ENCODE measurements at places on chromosomes 3 and 15.

DNA sequence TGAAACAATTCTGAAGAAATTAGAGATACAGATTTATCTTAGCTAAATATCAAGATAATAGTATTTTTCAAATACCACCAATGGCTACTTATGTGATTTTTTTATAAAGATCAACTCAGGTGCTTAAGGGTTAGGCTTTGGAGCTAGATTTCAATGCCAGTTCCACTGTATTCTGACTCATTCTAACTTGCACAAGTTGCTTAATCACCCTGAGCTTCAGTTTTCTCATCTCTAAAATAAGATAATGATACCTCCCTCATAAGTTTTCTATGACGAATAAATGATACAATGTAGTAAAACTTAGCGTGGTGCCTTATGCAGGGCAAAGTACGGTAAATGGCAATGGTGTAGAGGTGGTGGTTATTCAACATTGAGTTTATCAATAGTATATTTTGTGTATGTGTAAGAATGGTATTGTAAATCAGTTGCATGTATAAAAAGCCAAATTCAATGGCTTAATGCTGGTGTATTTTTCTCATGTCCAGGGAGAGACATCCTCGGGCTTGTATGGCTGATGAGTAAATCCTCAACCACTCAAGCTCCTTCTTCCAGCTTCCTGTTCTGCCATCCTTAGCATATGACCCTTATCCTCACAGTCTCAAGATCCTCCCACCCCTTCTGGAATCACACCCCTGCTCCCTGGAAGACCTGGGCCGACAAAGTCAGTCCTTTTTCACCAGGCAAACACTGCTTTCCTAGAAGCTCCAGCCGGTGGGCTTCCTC is 505.9 kb upstream of the CFAP20DC start:
- no peak for DNase-seq

- DNase-seq, result no peak
Measured at GRCh38 chr15:85723960-85724945, 70.5 kb downstream of the KLHL25 start.

DNA sequence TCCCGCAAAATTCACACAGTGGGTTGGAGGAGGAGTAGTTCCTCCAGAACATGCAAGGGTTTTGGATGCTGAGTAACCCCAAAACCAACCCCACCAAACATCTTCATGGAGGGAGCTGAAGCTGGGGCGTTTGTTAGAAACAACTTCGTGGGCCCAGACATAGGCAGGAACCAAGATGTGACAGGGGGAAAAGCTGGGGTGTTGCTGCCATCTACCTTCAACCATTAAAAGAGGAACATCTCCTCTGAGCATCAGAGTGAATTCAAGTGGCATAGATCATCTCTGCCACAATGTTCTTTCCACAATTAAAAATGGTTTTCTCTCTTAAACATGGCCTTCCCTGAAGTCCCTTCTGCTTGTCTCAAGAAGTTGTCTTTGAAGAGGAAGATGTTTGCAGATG is 20.5 kb downstream of the SIDT1 start:
- DNase-seq, result no peak

DNA sequence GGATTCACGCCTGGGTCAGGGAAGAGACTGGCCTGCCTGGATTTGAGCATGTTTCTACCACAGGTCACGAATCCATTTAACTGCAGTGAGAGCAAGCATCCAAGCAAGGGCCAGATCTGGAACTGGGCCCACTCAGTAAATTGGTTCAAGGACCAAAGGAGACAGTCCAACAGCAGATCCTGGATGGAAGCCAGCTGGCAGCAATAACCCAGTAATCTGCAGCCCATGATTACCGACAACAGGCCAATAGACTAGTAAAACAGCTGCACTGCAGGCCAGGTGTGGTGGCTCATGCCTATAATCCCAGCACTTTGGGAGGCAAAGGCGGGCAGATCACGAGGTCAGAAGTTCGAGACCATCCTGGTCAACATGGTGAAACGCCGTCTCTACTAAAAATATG is 11.8 kb downstream of the SAMD7 start:
- no peak for DNase-seq

GRCh38 chr3:61667383-61667782 is 106.0 kb downstream of the PTPRG start:
- peak; percentile 42 for DNase-seq

DNA sequence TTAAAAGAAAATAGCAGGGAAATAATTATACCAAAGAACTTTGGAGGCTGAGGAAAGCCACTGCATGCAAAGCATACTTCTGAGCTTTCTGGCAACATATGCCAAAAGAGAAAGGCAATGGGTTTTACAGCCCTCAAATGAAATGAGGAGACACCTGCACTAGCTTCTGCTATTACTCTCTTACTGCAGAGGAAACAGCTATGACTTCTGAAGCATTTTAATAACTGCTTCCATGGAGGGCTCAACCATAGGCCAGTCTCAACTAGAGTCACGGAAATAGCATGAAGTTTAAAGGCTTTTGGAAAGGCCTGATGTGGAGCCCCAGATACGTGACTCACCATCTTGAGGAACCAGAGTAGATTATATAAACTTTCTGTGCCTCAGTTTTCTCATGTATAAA is 114.8 kb downstream of the OXNAD1 start:
- DNase-seq, result no peak

DNA sequence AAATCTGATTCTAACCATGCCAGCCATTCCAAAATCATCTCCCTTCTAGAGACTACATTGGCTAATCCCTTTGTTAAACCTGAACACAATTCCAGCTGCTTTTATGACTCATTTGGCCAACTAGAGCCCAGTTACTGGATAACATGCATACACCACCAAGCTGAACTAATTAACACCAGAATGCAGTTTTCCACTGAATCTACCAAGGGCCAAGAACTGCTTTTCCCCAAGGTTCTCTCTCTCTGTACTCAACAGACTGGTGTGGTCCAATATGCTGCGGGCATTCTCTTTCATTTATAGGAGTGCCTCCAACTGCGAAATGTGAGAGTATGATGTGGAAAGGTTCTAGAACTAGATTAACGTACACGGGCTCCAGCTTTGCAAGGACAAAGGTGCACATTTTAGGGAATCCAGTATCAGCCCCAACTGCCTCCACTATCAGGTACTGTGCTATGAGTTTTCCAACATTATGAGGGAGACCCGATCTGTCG is 1.5 kb downstream of the CHSY1 start:
- peak; percentile 88 for DNase-seq

- DNase-seq, result no peak
Measured at GRCh38 chr3:158625881-158626280, 18.4 kb upstream of the GFM1 start.

DNA sequence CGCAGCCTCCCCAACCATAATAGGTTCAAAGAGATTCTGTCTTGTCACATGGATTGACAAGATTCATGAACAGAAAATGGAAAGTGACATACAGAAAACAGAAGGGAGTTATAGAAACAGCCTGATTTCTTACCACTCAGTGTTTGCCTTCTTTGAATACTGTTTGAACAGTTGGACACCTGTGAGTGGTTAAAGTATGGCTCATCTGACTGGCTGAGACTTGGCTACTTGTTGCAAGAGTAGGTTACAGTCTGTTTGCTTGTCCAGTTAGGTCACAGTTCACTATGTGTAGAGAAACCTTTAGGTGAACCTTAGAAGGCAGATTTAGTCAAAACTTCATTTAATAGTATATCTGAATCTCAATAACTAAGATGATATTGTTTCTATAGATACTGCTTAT is 1003.9 kb upstream of the EPHA6 start:
- DNase-seq, result no peak

GRCh38 chr15:81331600-81331999 is 7.7 kb upstream of the STARD5 start:
- DNase-seq, result no peak

DNA sequence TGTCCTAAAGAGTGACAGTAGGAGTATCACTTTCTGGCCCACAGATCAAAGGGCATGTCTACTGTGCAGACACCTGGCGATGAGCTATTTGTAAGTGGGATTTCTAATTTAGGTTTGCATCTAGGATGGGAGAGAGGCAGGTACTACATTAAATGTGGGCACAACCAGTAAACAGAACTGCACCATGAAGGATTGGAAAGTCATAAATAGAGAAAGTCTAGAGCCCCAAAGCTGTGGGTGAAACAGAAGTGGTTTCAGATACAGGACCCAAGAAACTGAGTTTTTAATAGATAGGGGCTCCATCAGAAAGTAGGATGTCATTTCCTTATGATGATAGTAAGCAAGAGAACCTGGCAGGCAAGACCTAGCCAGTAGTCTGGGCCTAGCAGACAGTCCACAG is 35.2 kb upstream of the SPPL2A start:
- no peak for DNase-seq

DNA sequence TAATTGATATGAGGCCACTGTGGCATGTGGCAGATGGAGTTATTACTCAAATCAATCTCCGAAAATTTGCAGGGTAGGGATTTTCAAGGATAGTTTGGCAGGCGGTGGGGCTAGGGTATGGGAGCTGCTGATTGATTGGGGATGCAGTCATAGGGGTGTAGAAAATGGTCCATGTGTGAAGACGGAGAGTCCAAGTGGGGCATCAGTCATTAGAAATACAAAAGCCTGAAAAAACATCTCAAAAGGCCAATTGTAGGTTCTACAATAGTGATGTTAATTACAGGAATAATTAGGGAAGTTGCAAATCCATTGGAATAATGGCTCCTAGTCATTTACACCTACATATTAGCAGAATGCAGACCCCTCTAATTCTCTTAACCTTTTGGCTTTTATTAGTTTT is 4.9 kb downstream of the LEKR1 start:
- no peak for DNase-seq

DNA sequence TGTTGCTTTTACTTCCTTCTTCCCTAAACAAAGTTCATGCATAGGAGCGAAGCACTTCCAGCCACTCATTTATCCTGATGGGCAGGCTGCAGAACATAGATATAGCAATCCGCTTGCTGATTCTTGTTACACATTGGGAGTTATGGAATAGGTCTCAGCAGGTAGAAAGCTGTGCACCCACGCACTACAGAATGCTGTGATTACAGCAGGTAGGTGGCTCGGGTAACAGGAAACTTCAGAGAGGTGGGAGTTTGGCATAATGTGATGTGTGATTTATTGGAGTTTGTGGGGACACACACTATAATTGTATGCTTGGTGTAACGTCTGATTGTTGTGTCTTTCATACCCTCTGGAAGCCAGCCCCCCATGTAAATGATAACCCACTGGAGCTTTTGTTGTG is 99.2 kb upstream of the MEIS2 start:
- DNase-seq, result no peak

DNA sequence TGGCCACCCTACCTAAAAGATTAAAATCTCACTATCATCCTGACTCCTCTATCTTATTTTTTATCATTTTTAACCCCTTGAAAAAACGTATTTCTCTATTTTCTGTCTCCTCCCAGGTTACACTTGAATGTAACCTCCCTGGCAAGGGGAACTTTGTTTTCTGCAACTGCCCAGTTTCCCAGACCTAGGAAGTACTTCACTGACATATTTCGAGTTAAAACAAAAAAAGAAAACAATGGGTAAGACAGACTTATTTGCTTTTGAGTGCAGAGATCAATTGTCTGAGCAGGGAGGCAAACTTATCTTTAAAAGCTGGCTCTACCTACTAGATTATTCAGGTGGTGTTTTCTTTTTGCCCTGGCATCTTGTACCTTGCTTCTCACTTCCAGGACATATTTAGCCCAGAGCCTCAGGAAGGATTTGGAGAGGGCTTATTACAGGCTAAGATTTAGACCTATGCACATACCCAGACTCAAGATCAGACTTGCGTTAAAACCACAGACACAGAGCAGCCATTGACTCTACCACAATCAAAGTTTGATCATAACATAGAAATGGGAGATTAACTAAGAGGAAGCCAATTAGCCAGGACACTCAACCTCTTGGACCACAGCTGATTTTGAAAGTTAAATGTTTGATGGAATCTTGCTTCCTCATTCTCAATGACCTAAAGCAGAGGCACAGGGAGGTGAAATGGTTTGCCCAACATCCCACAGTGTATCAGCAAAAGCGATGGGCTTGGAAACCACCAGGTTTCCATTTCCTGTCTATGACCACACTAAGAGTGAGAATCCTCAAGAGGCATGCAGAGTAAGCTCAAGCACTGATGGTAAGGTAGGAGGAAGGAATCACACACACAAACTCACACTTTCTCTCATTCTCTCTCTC is 169.5 kb upstream of the THBS1 start:
- DNase-seq, result peak; percentile 26

Data from fibroblast of skin of right quadriceps (primary cell).